ENCODE measurements at places on chromosomes 2 and 18.

DNA sequence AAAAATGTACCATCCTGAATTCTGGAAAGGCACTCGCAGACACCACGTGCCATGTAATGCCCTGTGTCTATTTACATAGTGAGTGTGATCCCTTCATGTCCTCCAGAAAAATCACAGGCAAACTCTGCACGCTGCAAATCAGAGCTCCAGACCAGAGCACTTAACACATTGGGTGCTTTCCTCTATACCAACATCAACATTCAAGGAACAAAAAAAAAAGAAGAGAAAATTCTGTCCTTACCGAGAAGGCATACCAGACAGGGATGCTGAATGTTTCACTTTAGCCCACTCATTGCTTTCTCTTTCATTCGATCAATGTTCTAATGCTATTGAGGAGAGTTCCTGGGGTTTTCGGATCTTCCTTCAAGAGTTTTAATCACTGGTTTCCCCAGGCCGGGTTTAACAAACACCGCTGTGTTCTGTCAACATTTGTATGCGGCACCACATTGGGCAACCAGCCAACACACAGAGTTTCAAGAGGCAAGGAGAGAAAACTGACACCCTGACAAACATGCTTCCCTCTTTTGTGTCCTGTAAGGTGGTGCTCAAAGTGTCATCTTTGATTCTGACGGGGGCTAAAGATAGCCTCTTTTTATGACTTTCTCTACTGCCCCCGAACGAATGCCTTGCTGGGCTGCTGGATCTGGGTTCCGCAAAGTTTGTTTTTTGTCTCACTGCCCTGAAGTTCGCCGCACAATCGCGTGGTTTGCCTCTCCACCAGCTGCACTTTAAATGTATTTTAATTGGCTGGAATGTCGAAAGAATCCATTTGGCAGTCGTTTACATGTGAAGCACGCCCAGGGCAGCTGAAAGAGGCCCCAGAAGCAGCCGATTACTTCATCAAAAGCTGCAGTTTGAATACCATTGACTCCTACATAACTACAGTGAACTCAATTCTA, 106.4 kb upstream of the NCKAP5 start:
- DNase-seq, result no peak

DNA sequence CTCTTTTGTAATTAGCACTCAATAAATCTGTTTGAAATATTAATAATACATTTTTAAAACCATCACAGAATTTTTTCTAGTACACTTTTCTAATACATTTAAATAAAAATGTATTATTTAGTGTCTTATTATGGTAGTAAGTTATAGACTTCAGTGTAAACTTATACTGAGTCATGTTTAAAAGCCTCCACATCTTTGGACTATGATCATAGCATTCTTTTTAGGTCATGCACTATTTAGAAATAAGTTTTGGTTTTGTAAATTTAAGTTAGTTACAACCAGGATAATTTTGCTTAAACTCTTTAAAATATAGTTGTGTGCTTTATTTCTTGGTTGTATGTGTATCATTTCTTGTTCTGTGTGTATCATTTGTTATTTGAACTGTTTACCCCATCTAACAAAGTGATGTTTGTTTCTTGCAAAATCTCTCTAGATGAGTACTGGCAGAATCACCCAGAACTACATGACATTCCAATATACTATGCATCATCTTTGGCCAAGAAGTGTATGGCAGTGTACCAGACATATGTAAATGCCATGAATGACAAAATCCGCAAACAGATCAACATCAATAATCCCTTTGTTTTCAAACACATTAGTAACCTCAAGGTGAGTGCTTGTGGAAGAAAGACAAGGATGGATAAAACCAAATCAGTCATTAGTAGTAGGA, 16.7 kb downstream of the CPSF3 start:
- no peak for DNase-seq

- DNase-seq, result no peak
Measured at GRCh38 chr18:9506046-9506792, 30.9 kb downstream of the RALBP1 start.

- no peak for DNase-seq
Measured at GRCh38 chr2:101559551-101559950, 84.6 kb upstream of the RFX8 start.

DNA sequence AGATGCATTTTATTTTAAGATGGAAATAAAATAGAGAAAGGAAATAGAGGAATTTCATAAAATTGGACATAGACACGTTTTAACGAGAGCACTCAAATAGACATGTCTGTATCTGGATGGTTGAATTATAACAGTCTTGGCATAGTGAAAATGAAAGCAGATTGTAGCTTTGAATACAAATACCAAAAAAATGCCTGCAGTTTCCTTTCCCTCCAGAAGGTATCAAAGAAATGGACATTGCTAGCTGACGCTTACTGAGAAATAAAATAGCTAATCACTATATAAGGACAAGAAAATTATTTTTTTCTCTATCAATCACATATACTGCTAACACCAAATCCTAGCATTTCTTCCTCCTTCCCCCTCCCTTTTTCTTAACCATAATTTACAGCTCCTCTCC, 11.4 kb upstream of the MAPRE2 start:
- DNase-seq, result no peak

DNA sequence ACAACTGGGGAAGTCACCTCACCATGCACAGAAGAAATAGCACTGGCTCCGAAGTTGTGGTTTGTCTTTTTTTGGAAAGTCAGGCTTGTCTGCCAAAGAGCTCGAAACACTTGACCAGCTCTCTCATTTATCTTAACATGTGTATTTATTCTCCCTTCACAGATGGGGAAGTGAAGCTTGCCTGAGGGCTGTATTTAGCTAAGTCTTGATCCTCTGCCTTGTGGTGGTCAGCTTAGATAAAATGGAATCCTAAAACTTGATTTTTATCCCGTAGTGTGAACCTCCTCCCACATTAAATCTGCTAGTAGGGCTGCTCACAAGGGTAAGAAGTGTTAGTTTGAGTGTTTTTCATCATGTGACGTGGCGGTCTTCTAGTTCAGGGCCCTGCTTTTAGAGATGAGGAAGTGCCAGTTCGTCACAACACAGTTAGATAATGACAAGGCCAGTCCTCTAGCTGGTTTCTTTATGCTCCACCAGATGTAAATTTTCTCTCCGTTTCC, 89.7 kb downstream of the TMEM247 start:
- DNase-seq, result no peak

DNA sequence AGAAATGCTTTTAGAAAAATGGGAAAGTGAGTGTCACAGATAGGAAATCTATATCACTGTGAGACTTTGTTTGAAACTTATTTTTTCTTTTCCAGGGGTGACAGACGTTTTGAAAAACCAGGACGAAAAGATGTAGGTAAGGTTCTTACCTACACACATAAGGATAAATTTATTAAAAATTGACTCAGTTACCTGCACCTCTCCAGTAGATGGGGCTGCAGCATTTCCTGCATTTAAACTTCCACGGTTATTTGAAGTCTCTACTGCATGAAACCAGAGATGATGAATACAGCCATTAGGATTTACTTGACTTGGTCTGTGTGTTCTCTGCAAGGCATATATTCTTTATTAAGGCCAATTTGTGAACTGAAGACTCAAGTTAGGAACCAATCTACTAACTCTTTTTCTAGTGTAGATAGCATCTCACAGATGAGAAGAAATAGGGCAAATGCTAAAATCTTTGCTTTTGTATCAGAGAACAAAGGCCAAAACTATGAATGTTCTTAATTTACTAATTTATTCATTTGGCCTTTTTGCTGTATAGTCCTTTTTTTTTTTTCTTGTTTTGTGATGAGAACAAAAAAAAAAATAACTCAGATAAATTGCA, 15.0 kb downstream of the KCNJ13 start:
- DNase-seq, result no peak

- DNase-seq, result no peak
Measured at GRCh38 chr18:76962851-76963250, 140.5 kb downstream of the ZNF236 start.

- DNase-seq, result no peak
Measured at GRCh38 chr2:206887745-206888144, 51.6 kb upstream of the CPO start.

- no peak for DNase-seq
Measured at GRCh38 chr18:55589625-55590291, 1.8 kb upstream of the TCF4 start.

DNA sequence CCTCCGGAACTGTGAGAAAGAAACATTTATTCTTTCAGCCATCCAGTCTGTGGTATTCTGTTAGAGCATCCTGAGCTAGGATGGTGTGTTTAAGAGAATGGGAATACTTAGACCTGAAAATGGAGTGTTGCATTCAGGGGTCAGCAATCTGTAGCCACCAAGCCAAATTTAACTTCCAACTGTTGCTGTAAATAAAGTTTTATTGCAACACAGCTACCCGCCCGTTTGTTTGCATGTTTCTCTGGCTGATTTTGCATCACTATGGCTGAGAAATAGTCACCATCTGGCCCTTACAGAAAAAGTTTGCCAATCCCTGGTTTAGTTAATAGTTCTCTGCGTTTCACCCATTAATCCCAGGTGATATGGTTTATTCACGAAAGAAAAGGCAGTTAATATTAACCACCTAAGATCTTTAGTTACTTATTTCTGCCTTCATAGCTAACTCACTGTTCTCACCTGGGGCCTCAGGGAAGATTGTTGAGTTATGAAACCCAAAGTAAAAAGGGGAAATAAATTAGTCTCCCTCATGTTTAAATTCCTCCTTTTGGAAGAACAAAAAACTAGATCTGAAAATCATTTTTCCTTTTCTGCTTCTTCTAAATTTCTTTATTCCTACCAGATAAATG, 9.5 kb upstream of the CYS1 start:
- DNase-seq, result no peak

GRCh38 chr18:49510393-49511115, 23.5 kb upstream of the C18orf32 start:
- no peak for DNase-seq

DNA sequence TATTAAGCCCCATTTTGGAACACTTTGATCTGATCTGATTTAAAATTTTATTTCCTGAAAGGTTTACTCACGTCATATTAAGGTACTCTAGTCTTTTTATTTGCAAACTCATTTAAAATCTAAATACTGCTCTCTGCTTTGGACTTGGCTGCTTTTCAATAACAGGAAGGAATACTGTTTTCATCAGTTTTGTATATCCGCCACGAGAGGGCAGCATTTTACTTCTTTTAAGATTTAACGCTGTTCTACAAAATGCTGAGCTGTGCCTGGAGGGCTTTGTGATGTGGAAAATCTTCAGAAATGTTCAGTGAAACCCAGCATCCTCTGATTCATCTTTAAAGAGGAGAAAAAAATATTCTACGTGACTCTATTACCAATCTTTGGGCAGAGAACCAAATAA, 37.5 kb upstream of the SLC38A11 start:
- DNase-seq, result no peak

GRCh38 chr2:141844231-141844630, 286.6 kb downstream of the LRP1B start:
- no peak for DNase-seq

GRCh38 chr2:42659609-42660008, 91.2 kb downstream of the MTA3 start:
- DNase-seq, result no peak

- no peak for DNase-seq
Measured at GRCh38 chr18:62287781-62288664, 37.1 kb upstream of the TNFRSF11A start.

GRCh38 chr2:11980809-11981208, 234.4 kb downstream of the LPIN1 start:
- no peak for DNase-seq

- no peak for DNase-seq
Measured at GRCh38 chr2:171389780-171390179, 44.0 kb downstream of the METTL8 start.

DNA sequence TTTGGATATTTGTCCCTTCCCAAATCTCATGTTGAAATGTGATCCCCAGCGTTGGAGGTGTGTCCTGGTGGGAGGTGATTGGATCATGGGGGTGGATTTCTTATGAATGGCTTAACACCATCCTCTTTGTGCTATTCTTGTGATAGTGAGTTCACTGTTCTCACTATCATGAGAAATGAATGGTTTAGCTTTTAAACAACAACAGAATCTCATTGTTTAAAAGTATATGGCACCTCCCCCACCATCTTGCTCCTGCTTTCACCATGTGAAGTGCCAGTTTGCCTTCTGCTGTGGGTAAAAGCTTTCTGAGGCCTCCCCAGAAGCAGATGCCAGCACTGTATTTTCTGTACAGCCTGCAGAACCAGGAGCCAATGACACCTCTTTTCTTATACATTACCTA, 38.1 kb downstream of the KIAA1328 start:
- no peak for DNase-seq

DNA sequence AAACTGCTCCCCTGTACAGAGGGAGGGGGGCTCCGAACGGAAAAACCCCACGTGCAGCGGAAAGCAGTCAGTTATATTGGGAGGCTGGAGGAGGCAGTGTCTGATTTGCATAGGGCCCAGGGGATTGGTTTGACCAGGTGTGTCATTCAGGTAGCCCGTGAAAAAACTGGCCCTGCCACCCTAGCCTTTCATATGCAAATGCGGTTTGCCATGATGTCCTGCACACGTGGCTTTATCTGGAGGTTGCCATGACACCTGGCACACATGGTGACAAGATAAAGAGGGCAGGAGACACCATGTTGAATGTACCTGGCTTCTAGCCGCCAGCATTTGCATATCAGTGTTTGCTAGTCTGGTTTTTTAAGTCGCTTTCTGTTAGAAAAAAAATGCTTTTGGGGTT, 20.5 kb downstream of the SLC25A52 start:
- DNase-seq, result no peak

DNA sequence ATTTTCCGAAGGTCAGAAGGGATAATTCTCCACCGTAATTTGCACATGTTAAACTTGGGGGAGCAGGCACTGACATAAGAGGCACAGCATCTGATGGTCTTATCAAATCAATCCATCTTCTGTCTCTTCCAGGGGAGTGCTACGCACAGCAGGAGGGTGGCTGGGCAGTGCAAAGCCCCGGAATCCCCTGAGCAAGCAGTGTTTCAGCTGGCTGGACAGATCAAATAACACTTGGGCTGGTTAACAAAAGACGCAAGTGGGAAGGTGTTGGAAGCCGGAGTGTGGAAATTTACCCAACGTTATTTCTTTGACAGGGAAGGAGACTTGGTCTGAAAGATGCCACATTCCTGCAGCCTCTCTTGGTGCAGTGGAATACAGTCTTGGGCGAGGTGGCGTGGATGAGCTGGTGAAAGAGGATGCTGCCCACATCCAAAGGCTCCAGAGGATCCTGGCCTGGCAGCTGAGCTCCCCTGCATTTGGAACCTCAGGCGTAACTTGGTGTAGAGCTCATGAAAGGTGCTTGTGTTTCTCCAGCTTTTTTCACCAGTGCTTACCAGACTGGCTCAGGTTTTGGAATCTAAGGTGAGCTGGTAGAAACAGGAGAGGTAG, 103.0 kb downstream of the MAPK4 start:
- no peak for DNase-seq

- no peak for DNase-seq
Measured at GRCh38 chr2:176692533-176692932, 423.3 kb downstream of the MTX2 start.

All from cortex of kidney (tissue), 1 donor.